Naive thymus-derived CD8-positive, alpha-beta T cell (primary cell): ENCODE measurements at places on chromosomes 3 and 15. TPM values are rescaled to one million over a fixed set of nuclear protein-coding genes. Genes with fewer than 3 reads are reported as not detected.

DNA sequence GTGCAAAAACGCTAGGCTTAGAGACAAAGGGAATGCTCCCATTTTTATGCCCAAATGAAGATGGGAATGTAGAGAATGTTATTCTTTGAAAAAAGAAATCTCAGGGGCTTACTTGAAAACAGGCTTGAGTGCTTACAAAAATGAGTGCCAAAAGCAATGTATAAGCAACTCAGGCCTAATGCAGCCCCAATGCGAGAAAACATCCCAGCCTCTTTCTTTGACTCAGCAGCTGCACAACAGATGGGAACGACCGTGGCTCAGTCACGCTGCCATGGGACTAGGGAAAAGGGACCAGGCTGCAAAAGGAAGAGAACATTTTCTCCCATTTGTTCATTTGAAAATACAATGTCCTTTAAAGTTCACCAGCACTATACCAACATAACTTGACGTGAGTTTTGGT is 246.4 kb upstream of the LRIG1 start:
- no peak for DNase-seq

- no peak for DNase-seq
Observed at GRCh38 chr3:60788185-60788584, 463.1 kb downstream of the FHIT start.

- no peak for DNase-seq
Observed at GRCh38 chr3:142958707-142959106, 4.8 kb downstream of the PAQR9 start.

- DNase-seq, result no peak
Observed at GRCh38 chr3:117263745-117264144, 554.2 kb downstream of the TUSC7 start.

The CCDC54 gene
- not detected for total RNA-seq
